ENCODE measurements at places on chromosomes 13 and 19. TPM values are rescaled to one million over a fixed set of nuclear protein-coding genes. Genes with fewer than 3 reads are reported as not detected.

The ILF3 gene
- total RNA-seq: 192 TPM

The MAST1 gene
- total RNA-seq: 1.3 TPM

- DNase-seq: peak; percentile 96
Observed at GRCh38 chr19:48492925-48493717, 18.5 kb downstream of the LMTK3 start.

DNA sequence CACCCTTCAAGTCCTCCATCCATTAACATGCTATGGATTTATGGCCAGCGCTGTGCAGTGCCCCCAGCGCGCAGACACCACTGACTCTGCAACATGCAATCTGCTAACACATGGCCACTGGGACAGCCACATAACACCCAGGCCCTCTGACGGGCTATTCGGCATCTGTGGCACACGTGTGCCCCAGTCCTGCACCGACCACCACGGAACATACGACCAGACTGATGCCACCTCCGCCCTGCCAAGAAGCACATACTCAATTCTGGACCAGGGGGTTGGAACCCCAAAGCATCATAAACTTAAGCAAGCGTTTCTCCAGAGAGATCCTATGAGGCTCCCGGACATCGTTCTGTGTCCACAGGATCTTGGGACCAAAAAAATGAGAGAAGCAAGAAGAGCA is 9.8 kb downstream of the STK24 start:
- no peak for DNase-seq

GRCh38 chr13:40026174-40026585 is 370.7 kb downstream of the COG6 start:
- no peak for DNase-seq

DNA sequence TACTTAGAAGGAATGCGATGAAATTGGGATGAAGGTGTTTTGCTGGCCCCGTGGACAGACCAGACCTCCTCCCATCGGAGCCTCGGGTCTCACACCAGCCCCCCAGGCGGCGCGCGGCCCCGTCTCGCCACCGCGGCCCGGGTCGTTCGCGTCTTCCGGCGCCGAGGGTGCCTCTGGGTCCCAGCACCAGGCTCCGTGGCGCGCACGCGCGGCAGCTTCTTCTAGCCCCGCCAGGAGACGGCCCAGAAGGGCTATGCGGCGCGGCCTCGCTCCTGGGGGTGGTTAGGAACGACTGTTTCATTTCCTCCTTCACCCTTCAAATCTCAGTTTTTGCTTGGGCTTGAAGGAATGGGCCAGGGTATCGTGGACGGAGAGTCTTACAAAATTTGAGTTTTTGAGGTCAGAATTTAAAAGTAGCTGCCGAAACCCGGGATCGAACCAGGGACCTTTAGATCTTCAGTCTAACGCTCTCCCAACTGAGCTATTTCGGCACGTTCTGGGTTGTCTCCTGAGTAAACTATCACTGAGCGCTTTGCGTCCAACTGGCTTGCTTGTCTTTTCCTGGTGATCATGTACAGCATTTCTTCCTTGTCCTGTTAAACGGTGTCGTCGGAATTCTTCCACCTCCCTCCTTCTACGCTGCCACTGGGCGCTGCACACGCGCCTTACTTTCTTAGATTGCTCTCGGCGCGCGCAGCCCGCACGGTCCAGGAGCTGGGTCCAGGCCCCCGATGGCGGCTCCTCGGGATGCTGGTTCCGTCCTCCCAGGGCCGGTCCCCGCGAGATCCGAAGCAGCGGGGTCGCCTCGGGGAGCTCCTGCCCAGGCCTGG is 46.5 kb downstream of the TGDS start:
- DNase-seq: peak; percentile 94

- DNase-seq: no peak
Observed at GRCh38 chr13:104289400-104289799, 1223.2 kb upstream of the SLC10A2 start.

DNA sequence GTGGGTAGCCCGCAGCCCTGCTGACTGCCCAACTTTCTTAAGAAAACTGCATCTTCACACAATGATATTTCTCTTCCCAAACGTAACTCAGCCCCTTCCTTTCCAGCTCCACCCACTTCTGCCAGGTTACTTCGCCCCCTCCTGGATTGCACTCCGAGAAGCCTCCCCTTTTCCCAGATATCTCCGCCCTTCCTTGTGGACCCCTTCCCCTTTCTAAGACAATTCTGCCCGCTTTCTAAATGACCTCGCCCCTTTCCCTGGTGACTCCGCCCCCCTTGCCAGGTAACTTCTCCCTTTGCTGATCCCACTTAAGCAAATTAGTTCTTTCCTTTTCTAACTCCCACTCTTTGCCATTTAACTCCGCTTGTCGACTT is 2.6 kb downstream of the VSIG10L start:
- DNase-seq: no peak

DNA sequence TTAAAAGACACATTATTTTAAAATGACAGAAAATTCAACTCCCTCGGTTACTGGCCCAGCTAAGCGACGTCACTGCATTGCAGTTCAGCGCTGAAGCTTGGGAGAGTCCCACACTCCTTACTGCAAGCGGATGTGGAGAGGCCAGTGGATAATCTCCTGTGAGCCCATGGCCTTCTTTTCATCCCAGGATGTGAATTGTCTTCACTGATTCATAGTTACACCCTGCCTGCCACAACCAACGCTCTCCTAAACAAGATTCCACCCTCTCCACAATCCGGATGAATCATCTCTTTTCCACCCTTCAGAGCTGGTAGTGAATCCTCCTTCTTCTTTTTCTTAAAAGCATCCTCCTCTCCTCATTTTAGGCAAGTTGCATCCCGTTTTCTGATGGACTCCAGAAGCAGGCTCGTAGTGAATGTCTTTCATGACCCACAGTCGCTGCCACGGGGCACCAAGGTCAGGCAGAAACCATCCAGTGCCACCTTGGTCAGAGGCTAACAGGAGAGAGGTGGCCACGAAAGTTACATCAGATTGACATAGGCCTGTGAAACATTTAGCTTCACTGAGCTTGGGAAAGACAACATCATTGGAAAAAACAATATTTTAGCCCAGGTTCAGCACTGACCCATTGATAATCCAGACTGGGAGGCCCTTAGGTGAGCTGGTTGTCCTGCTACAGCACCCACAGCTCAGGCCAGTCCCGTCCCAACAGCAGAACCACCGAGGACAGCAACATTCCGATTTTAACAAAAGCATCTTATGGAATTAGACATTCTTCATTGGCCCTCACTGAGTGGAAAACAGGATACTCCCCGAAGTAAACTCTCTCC is 2.0 kb downstream of the GJB2 start:
- no peak for DNase-seq

All from prostate gland (tissue), 2 donors.